ENCODE measurements at places on chromosomes 16 and 17. TPM values are rescaled to one million over a fixed set of nuclear protein-coding genes. Genes with fewer than 3 reads are reported as not detected.

LITAFD gene
- not detected for total RNA-seq

GPS2 gene
- total RNA-seq: 50.5 TPM

DNA sequence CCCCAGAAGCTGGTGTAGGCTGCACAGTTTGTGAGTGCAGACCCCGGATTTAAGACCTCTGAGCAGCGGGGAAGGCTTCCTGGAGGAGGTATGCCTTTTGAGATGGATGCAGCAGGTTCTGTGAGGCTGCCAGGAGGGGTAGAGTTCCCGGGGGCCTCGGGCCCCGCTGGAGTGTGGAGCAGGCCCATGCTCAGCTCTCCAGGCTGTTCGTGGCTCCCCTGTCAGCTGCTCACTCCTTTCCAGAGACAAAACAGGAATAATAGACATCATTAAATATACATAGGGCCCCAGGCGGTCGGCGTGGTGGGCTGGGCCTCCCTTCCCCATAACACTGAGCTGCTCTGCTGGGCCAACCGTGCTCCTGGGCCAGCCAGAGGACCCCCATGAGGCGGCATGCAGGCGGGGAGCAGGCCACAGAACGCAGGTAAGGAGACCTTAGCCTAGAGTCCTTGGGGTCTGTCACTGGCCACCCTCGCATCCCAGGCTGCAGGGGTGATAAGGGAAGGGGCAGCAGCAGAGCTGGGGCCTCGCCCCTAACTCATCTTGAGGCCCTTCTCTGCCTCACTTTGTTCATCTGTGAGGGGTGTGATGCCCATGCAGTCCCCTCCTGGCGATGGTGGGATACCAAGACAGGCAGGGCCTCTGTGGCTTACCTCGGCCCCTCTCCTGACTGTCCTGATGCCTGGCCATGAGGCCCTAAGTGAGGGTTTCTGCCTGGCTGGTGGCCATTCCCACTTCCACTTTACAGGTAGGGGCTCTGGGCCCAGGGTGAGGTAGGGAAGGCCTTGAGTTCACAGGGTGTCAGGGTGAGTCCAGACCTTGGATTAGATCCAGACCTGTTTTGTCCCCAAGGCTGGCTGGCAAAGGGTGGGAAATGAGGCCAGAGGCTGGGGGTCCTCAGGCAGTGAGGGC, at the start of gene MYO15A:
Gene MYO15A (plus strand): TSS at position 356 of the 912 bp plus-strand sequence. CDS start 10,045 bp downstream, outside the sequence.
- H3K4me3 ChIP-seq: no peak within 1 kb of the TSS
- H3K27me3 ChIP-seq: no peaks in the 10 kb centered on the region
- no peak for DNase-seq

GRCh38 chr16:87780385-87780989, 14.7 kb upstream of the KLHDC4 start:
- H3K4me3 ChIP-seq: peak overlapping the region; percentile 94
- H3K36me3 ChIP-seq: no peaks in the 10 kb centered on the region
- H3K27ac ChIP-seq: peak overlapping the region; percentile 98
- H3K27me3 ChIP-seq: no peaks in the 10 kb centered on the region
- peaks cover 63% of the 10 kb centered on the region for H3K4me1 ChIP-seq

DNA sequence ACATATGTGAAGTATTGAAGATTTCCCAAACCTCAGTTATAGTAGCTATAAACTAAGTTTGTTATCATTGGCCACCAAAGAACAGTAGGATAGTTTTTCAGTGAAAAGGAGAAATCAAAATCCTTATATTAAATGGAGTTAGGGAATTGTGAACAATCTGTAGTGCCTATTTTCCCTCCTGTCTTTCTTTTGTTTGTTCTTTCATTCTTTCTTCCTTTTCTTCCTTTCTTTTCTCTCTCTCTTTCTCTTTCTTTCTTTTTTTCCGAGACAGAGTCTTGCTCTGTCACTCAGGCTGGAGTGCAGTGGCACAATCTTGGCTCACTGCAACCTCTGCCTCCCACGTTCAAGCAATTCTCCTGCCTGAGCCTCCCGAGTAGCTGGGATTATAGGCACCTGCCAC, 48.8 kb downstream of the SSH2 start:
- no peaks in the 10 kb centered on the region for H3K27me3 ChIP-seq
- H3K36me3 ChIP-seq: peaks cover 2% of the 10 kb centered on the region
- DNase-seq: no peak
- H3K4me1 ChIP-seq: peaks cover 16% of the 10 kb centered on the region

DNA sequence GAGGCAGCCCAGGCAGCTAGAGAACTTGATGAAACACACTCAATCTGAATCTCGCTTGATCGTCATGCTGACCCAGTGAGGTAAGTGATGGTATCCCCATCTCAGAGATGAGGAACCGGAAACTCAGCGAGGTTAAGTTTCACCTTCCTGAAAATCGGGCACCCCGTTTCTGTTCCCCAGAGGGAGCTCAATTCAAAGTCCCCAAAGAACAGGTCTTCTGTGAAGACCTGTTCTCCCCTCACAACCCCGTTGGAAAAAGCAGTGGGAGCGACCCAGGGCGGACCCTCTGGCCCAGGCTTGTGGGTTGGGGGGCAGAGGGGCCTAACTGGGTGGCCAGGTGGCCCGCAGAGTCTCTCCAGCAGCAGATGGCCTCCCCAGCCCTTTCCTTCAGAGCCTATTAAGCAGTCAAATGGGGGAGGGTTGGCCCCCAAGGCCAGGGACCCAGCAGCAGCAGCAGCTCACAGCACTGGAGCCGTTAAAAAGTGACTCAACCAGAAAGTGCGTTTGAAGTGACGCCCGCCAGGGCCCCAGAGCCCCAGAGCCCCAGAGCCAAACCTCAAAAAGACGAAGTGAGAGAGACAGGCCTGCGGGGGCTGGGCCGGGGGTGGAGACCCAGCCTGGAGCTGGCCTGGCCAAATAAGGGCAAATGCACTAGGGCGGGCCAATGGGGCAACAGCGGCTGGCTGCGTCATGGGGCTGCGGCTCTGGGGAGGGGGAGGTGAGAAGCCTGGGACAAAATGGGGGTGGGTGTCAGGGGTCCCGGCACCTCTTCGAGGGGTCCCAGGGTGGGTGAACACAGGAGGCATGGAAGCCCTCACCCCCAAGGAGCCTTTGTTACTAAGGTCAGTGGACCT, 9.2 kb upstream of the TSPOAP1 start:
- H3K27ac ChIP-seq: peak overlapping the region; percentile 99
- H3K4me3 ChIP-seq: peak overlapping the region; percentile 89
- peak; percentile 96 for DNase-seq
- H3K36me3 ChIP-seq: peaks cover 32% of the 10 kb centered on the region

GRCh38 chr17:27226611-27227230, 67.2 kb upstream of the WSB1 start:
- no peaks in the 10 kb centered on the region for H3K4me1 ChIP-seq
- DNase-seq: no peak
- no peaks in the 10 kb centered on the region for H3K27me3 ChIP-seq
- no peak overlapping the region for H3K27ac ChIP-seq
- H3K4me3 ChIP-seq: no peak overlapping the region

- no peak overlapping the region for H3K27ac ChIP-seq
- DNase-seq: no peak
- no peak overlapping the region for H3K4me3 ChIP-seq
- peaks cover 6% of the 10 kb centered on the region for H3K4me1 ChIP-seq
- no peaks in the 10 kb centered on the region for H3K36me3 ChIP-seq
These were observed 4.2 kb downstream of the STAC2 start for GRCh38 chr17:39221572-39221971.

DNA sequence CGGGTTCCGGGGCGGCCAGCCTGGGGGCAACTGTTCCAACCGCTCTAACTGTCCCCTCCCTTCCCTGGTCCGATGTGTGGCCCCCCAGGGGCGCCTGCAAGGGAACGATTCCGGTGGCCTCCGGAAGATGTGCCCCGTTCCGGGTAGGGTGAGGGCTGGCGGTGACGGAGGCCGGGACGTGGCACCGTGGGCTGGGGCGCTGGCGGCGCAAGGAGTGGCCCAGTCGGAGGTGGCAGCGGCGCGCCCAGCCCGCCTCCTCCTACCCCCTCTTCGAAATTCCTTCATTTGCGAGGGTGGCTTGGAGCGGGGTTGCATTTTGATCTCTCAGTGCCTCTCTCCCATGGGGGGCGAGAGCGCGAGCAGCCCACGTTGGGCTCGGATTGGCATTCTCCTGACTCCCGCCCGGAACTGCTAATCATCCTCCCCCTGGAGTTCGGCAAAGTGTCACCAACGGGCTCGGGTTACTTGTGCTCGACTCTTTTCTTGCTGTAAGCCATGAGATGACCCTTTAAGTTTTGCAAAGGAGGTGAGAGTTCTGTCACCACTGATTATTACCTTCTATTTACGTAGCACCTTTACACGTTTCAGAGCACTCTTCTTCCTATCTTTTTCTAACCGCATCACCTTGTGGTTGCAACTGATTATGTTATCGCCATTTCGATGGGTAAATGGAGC, 622 bp downstream of the NDEL1 start:
- H3K4me3 ChIP-seq: peak overlapping the region; percentile 95
- H3K36me3 ChIP-seq: peaks cover 4% of the 10 kb centered on the region
- H3K4me1 ChIP-seq: peaks cover 45% of the 10 kb centered on the region
- no peaks in the 10 kb centered on the region for H3K27me3 ChIP-seq

DNA sequence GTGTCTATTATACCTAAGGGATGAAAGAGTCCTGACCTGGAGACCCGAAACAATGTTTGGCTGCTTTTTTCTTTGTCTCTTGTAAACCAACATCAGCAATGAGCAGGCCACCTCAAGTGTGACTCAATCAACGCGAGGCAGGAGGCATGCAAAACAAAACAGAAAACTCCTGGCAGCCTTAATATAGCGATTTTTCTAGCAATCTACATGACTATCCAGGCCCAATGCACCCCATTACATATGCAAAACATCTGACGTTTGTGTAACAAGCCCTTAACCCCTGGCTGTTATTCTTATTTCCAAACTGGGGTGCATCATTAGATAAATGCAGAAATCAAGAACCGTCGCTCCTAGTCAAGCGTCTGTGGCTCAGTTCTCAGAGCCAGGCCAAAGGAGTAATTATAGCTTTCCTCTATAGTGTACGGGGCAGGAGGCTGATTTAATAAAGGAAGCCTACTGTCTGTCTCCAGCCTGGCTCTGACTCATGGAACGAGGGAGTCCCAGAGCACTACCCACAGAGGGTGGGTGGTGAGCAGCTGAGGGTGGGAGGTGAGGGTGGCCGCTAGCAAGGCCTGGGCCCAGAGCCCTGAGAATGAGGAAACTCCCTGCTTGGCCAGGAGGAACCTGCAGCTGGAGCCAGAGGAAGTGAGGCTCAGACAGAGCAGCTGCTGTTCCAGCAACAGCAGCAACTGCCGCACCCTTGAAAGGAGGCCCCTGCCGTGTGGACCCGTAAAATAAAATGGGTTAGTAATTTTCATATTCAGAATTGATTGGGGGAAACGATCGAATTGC, 43.9 kb downstream of the CHD9 start:
- H3K4me1 ChIP-seq: peaks cover 15% of the 10 kb centered on the region
- H3K4me3 ChIP-seq: peak overlapping the region; percentile 90
- no peaks in the 10 kb centered on the region for H3K27me3 ChIP-seq

DNA sequence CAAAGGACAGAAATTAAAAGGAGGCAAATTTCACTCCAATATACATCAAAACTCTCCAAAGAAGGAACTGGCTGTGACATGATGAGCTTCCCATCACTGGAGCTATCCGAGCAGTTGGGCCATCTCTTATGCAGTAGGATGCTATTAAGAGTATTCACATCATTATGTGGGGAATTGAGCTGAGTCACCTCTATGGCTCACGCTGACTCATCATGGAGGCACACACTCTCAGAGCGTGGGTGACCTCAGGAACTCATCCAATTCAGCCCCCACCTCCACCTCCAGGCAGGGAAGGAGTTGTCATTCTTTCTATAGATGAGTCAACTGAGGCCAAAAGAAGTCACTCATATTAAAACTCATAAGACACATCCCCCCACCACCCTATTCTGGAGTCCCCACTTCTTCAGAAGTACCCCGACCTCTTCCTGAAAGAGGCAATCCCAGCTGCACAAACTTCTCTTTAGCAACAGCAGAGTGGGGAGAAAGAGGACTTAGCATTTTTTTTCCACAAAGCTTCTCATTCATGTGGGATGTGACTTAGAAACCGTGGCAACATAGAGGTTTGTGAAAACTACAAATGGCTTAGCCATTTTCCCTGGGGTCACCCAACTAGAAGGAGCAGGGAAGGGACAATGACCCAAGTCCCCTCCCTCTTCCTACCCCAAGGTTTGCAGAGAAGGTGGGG, 32.5 kb downstream of the ABCC12 start:
- H3K4me3 ChIP-seq: no peak overlapping the region
- H3K27me3 ChIP-seq: peaks cover 59% of the 10 kb centered on the region
- peaks cover 28% of the 10 kb centered on the region for H3K4me1 ChIP-seq
- H3K27ac ChIP-seq: no peak overlapping the region
- DNase-seq: peak; percentile 70

ARHGAP27 gene
- total RNA-seq: 42.6 TPM

SLC47A2 gene
- total RNA-seq: not detected

- H3K4me1 ChIP-seq: peaks cover 4% of the 10 kb centered on the region
- no peaks in the 10 kb centered on the region for H3K36me3 ChIP-seq
- no peak for DNase-seq
- no peak overlapping the region for H3K27ac ChIP-seq
These were observed 684 bp upstream of the SPIRE2 start for GRCh38 chr16:89827383-89828198.

DNA sequence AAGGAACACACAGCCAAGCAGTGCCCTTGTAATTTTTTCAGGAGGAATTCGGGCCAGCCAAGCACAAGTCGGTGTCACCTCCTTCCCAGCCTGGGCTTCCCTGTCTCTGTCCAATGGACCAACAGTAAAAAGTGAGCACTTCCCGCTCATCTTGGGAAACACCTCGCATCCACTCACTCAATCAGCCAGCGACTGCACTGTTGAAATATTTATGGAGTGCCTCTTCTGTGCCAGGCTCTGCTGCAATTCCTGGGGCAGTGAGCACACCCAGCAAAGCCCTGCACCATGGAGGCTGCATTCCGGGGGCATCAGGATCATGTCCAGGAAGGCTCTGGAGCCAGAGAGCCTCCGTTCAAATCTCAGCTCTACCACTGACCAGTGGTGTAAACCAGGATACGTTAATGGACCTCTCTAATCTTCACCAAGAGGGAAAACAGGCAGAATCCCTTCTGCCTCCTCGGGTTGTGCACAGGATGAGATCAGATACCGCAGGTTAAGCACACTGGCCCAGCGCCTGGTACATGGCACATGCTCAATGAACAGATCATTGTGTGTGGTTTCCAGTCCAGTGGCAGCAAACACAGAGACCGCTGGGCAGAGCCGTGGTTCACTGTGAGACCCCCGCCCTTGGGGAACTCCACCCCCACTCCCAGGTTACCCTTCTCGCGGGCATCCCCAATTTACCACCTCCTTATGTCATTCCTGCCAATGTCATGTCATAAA, 194.3 kb downstream of the ZNF423 start:
- no peak overlapping the region for H3K27ac ChIP-seq
- no peaks in the 10 kb centered on the region for H3K27me3 ChIP-seq
- DNase-seq: no peak
- H3K4me1 ChIP-seq: no peaks in the 10 kb centered on the region

Data from activated T-cell treated with anti-CD3 and anti-CD28 coated beads, Interleukin-2, amount 50 U/mL, for 72 hours (primary cell).